CD4-positive, alpha-beta T cell treated with Interleukin-1 beta for 1 hour (primary cell): ENCODE measurements at places on chromosomes 6 and 20.

DNA sequence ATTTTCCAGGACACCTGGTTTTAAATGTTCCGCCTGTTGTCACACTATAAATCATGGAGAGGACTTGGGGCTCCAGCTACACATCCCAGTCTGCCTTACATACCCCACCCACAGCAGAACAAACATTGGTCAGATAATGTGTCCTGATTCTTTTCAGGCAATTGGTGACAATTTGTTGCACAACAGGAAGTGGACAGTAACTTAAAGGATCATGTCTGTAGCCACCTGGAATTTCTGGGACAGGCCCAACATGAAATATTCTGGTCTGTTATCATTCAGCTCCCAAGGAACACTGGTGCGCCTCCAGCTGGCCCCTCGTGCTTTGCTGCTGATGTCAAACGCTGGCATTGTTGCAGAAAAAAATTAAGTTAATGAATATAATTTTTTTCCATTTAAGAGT, 117.2 kb downstream of the SOBP start:
- DNase-seq: no peak

- DNase-seq: no peak
These were observed 674.5 kb downstream of the PRKN start for GRCh38 chr6:162053084-162053483.

DNA sequence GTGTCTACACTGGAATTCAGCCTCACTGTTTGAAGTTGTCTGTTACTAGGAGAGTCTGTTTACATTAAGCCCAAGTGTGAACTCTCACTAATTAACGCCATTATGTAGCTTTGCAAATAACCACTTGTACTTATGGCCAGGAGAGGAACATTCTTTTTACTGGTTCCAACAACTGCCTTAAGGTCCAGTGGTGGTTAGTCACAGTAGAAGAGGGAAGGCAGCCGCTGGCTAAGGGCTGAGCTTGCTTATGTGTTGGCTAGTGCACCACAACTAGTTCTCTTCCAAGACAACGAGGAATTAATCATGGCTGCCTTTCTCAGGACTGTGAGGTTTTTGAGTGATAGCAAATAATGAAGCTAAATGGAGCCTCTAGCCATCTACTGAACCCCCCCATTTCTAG, 14.9 kb upstream of the SLC22A23 start:
- DNase-seq: no peak

DNA sequence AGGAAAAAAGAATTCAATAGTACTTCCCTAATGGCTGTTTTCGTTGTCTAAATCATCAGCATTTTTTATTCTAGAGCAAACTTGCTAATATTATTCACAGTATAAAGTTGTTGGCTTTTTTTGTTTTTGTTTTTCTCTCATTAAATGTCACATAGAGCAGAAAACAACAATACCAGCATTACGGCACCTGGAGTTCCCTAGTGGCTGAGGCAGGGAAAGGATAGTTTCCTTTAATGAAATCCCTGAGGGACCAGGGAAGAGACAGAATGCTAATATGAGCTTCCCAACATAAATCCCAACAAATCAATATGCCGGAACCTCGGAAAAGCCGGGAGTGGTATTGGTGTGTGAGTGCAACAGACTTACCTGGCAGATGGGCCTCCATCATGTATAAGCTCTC, 235.2 kb upstream of the ASCC3 start:
- DNase-seq: no peak

DNA sequence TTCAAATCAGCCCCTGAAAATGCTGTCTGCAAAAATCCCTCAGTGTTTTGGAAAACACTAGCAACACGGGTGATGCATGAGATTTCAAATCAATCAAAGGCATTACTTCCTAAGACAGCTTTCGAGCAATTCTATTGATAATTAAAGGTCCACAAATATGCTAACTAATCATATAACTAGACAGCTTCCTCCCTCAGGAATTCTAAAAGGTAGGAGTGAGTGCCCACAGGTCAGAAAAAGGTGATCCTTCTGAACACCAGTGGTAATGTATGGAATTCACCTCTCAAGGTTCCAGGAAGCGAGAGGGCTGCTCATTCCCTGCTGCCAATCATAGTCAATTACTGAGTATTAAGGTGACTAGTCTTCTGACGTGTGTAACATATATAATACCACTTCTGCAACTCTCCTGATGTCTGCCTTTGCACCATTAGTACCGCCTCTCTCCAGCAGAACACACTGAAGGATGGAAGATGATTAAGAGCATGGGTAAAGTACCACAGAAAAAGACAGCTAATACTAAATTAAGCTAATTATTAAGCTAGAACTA, 16.4 kb downstream of the MAN1A1 start:
- DNase-seq: no peak

DNA sequence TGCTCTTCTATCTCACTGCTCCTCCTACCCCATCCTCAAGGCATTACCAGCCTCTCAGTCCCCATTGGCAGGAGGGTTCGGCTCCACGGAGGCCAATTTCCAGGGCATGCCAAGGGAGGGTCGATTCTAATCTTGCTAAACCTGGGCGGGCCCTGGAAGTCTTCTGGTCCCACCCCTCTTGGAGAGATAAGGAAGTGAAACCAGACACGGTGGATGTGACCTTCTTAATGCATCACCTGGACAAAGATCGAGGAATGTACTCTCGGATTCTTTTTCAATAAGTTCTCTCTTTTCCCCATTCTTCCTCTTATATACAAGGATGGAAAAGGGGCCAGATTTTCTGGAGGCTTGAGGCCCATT, 112.2 kb upstream of the ARMC2 start:
- no peak for DNase-seq

GRCh38 chr20:34347571-34347970, 15.5 kb upstream of the ITCH start:
- DNase-seq: no peak

DNA sequence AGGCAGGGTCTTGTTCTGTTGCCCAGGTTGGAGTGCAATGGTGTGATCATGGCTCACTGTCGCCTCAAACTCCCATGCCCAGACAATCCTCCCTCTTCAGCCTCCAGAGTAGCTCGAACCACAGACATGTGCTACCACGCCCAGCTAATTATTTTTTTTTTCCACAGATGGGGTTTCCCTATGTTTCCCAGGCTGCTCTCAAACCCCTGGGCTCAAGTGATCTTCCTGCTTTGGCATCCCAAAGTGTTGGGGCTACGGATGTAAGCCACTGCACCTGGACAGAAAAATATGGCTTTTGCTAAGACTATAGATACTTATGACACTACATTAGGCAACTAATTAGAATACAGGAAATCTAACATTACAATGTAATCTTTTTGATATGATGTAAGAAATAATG, 17.9 kb downstream of the RNF24 start:
- DNase-seq: no peak

DNA sequence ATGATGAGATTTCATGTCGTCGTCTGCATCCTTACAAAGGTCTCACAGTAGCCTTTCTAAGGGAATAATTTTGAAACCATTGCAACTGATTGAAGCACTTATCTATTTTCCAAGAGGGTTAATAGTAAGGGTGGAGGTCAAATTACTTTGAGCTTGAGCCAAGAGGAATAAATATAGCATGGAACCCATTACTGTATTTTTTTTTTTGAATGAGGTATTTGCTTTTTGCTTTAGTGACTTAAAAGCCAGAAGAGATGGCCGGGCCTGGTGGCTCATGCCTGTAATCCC, 78.3 kb downstream of the SCAND1 start:
- DNase-seq: no peak
